ENCODE measurements at places on chromosomes 1 and 21.

- no peak for DNase-seq
Observed at GRCh38 chr1:184428604-184429003, 41.8 kb downstream of the C1orf21 start.

DNA sequence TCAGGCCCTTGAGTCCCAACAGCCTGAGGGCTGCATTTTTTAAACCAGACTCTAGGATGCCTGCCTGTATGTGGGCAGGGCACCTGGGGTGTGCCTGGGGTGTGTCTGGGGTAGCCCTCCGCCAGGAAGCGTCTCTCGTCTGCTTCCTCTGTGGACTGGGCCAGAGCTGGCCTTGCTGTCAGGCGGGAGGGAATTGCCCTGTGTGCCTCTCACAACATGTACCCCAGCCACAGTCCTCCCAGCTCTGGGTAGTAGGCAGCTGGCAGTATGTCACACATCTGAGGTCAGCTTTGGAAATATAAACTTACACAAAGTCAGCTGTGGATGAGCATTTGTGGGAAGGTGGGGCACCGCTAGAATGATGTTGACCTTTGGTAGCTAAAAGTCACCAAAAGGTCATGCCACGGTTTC lies 13.0 kb downstream of the TRAF5 start:
- DNase-seq, result no peak

DNA sequence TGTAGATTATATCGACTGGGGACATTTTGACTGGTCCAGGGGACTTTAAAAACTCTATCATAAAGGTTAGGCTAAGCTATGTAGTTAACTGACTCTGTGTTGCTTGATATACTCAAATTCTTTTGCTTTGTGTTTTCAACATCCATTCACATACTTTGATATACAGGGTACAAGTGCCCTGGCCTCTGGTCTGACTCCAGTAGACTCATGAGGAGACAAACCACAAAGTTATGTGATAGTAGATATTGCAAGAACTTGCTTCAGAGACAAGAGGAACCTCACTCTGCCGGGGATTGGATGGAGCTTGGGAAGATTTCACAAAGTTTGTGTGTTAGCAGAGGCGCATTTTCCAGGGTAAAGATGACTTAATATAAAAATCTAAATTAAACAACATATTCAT lies 1.3 kb downstream of the GORAB start:
- no peak for DNase-seq

GRCh38 chr1:32063261-32063681 lies 9.5 kb upstream of the TMEM39B start:
- no peak for DNase-seq

DNA sequence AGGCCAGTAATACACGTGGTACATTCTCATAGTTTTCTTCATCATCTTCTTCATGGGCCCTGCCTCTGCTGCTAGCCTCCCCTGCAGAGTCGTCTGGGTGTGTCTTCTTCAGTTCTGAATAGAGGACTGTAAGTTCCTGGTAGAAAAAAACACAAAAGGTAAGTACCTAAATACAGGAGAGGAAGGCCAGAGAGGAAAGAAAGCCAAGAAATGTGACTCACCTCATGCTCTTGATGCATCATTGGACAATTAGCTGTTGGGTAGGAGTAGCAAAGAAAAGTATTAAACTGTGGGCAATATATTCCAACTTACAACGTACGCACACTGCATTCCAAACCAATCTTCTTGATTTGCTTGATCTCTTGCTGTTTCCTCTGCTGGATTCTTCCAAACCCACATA lies 21.8 kb downstream of the FCRL3 start:
- DNase-seq, result no peak

GRCh38 chr1:43968348-43968948 lies 1.4 kb upstream of the DPH2 start:
- no peak for DNase-seq

- no peak for DNase-seq
Observed at GRCh38 chr1:31866450-31867032, 50.7 kb upstream of the SPOCD1 start.

DNA sequence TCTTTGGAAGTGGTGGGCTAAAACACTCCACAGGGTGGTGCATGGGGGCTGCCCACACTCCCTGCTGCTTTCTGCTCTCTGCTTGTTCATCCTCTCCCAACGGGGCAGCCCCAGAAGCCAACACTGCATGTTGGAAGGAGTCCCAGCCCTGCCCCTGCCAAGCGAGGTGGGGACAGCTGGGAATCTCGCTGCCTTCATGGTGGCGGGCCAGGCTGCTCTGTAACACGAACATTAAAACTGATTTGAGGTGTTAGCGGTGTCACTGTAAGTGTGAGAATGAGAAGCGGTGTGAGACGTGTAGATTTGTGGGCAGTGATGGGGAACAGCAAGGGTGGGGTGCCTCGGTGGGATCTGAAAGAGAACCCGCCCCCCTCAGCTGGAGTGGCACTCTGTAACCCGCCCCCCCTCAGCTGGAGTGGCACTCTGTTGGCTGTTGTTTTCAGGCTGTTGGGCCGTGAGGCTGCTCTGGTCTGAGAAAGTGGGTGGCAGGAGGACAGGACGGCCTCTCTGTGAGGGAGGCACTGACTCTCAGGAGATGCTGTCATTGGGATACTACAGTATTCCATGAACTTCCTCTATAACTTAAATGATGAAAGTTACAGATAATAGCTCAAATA lies 80.9 kb downstream of the PCBP3 start:
- no peak for DNase-seq

- no peak for DNase-seq
Observed at GRCh38 chr21:17002594-17003257, 510.1 kb upstream of the CXADR start.

- no peak for DNase-seq
Observed at GRCh38 chr1:83760226-83761021, 238.5 kb downstream of the TTLL7 start.

DNA sequence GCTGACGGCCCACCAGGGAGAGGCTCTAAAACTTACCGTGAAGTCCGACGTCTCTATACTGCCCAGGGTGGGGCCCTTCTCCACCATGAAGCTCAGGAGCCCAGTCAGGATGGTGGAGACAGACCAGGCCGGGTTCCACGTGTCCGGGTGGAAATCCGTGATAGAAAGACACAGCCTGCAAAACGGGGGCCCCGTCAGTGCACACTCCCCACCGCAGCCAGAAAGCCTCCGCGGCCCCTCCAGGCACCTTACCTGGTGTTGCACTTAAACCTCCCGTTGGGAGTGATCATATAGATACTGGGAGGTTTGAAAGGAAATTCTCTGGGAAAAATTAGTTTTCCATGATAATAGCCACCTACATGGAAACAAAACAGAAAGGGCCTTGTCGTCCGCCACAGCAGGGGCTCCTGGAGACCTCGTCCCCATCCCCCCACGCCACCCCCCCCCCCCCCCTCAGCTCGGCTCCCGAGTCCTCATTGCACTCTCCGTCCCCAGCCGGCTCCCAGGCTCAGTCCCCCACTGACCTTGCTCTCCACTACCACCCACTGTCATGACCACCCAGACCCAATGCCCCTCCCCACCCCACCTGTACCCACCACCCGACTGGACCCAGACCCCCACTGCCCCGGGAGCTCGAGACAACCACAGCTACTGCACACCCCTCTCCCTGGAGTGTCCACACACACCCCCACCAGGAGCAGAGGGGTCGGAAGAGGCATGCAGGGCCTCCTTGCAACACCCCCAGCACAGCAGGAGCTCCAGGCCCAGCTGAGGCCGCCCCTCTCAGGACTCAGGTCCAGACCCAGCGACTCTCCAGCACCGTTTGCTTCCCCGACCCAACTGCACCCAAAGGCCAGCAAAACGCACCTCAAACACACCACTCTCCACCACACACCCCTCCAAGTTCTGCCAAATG lies 10.7 kb upstream of the C1QTNF12 start:
- DNase-seq, result no peak

GRCh38 chr1:59046730-59047157 lies 250.2 kb upstream of the FGGY start:
- no peak for DNase-seq

GRCh38 chr1:53294567-53294966 lies 33.3 kb downstream of the LRP8 start:
- no peak for DNase-seq

DNA sequence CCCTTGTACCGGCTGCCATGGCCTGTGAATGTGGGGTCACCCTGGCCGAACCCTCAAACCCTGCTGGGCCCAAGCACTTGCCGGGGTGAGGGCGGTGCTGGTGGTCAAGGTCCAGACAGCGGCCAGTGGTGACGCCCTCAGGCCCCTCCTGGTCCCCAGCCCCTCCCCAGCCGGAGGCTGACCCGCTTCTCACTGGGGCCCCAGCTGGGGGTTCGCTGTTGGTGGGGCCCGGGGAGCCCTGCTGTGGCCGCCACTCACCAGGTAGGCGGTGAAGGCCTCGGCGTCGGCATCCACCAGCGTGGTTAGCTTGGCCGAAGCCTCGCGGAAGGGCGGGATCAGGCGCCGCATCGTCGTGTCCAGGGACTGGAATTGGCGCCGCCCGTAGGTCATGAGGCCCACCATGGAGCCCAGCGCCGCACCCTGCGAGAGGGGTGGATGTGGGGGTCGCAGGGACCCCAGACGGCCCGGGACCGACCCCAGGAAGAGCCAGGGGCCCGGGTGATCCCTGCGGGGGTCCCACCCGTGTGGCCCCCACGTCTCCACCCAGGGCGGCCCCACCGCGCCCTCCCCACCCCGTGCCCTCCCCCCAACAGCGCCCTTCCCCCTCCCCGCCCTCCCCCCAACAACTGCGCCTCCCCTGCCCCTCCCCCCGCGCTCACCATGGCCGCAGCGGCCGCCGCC lies 10.1 kb downstream of the FTCD start:
- DNase-seq, result no peak

- DNase-seq, result no peak
Observed at GRCh38 chr1:89986020-89986419, 8.9 kb upstream of the ZNF326 start.

GRCh38 chr1:248730507-248731335 lies 24.8 kb downstream of the LYPD8 start:
- DNase-seq, result no peak

DNA sequence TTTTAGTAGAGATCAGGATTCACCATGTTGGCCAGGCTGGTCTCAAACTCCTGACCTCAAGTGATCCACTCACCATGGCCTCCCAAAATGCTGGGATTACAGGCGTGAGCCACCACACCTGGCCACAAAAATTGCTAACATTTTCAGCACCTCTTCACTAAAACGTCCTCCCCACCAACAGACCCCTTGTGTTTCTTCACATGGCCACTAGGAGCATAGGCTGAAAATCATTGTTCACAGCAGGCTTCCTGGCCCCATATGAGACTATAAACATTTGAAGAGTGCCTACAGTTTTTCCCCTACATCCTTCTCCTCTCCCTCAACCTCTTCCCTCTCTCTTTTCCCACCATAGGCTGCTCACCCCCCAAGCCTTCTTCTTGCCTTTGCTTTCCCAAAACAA lies 28.0 kb upstream of the SFPQ start:
- DNase-seq, result no peak

GRCh38 chr1:91572044-91572443 lies 71.4 kb downstream of the CDC7 start:
- DNase-seq, result no peak

GRCh38 chr21:34027721-34028461 lies 45.5 kb upstream of the MRPS6 start:
- DNase-seq, result no peak

DNA sequence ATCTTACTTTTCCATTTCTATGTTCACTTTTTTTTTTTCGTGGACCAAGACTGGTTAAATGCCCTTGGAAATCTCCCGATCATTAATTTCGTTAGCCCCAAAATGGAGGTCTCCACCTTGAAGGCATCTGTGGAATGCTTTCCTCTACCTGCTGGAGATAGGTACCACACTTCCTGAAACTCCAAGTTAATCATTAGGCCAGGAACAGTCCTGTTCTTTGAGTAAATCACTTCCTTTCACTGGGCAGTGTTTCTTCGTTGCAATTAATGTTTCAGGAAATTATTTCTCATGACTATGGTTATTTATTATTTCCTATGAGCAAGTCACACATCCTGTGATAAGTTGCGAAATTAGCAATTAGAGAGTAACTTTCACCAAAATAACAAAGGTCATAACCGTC lies 225.2 kb upstream of the LYPLAL1 start:
- no peak for DNase-seq

DNA sequence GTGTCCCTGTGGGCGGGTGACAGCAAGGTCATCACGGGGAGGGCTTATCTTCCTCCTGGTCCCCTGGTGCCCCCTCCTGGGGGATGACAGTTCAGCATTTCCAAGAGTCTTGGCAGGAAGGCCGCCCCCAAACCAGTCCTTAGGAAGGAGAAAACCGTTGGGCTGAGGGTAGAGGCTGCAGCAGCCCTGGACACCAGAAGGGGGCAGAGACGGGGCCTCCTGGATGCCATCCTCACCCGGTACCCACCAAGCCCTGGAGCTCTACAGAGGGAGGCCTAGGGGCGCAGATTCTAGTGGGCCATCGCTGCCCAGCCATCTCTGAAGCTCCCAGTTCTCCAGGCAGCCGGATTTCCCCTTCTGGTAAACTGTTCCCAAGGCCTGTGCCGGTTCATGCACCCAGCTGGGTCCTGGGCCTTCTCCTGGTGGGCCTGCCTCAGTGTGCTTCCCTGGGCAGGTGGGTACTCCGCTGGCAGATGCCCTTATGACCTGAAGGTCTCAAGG lies 14.8 kb upstream of the ZNF669 start:
- no peak for DNase-seq

GRCh38 chr21:45113543-45113942 lies 39.2 kb downstream of the ADARB1 start:
- no peak for DNase-seq

- no peak for DNase-seq
Observed at GRCh38 chr1:147837964-147838292, 64.7 kb upstream of the GJA8 start.

DNA sequence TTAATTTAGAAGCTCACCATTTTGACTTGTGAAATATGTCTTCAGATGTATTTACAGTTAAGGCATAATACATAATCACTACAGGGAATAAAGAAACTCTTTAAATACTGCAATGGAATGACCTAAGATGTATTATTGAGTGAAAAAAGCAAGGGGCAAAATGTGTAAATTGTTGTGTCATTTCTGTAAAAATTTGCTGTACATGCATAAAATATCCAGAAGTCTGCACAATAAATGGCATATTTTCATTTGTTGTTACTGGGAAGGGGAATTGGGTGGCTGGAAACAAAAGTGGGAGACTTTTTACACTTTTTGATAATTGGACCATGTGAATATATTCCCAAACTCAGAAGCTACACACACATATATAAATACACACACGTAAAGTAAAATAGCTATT lies 17.1 kb downstream of the LRIG2 start:
- no peak for DNase-seq

DNA sequence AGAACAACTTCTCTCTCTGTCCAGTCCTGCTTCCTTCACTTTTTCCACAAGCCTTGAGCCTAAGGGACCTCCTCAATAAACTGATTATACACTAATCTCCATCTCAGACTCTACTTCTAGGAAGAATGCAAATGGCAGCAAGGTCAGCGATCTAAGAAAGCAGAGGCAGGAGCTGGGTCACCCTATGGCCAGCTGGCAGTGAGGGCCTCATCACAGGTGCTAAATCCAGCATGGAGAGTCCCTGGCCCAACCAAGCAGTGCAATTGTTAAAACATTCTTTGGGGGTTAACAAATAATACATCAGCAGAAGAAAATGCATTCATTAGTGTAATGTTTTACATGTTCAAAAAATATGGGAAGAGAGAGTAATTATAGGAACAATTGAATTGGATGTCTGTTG lies 416.0 kb downstream of the SIPA1L2 start:
- DNase-seq, result no peak

GRCh38 chr1:23343221-23344110 lies 618 bp downstream of the HNRNPR start:
- peak; percentile 71 for DNase-seq

Data from ascending aorta (tissue), 2 donors.